ENCODE measurements at places on chromosomes 13 and 19.

- no peak for DNase-seq
Observed at GRCh38 chr13:46039411-46040182, 12.9 kb downstream of the ZC3H13 start.

- DNase-seq: no peak
Observed at GRCh38 chr13:97849305-97849704, 104.2 kb upstream of the IPO5 start.

- no peak for DNase-seq
Observed at GRCh38 chr13:52001120-52001731, 10.0 kb downstream of the ATP7B start.

DNA sequence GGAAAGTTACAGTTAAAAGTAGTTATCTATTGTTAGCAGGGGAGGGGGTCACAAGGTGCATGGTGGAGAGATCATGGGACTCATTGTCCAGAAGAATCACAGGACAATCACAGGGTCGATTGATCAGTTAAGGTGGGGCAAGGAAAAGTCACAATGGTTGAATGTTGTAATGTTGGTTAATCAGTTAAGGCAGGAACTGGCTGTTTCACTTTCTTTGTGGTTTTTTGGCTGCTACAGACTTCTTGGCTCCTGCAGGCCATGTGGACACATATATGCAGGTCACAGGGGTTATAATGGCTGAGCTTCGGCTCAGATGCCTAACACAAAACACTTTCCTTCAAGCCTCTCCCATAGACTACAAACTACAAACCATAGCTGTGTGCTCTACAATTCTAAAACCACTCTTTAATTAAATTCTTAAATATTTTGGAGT lies 6.9 kb upstream of the ZNF431 start:
- no peak for DNase-seq

- DNase-seq: no peak
Observed at GRCh38 chr19:20611866-20612265, 46.3 kb upstream of the ZNF737 start.

DNA sequence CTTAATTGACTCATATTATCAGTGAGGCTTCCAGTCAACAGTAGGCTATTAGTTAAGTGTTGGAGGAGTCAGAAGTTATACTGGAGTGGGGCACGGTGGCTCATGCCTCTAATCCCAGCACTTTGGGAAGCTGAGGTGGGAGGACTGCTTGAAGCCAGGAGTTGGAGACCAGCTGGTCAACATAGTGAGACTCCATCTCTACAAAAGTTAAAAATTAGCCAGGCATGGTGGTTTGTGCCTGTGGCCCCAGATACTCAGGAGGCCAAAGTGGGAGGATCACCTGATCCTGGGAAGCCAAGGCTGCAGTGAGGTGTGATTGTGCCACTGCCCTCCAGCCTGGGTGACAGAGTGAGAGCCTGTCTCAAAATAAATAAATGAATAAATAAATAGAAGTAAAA lies 53.2 kb downstream of the COMP start:
- no peak for DNase-seq

DNA sequence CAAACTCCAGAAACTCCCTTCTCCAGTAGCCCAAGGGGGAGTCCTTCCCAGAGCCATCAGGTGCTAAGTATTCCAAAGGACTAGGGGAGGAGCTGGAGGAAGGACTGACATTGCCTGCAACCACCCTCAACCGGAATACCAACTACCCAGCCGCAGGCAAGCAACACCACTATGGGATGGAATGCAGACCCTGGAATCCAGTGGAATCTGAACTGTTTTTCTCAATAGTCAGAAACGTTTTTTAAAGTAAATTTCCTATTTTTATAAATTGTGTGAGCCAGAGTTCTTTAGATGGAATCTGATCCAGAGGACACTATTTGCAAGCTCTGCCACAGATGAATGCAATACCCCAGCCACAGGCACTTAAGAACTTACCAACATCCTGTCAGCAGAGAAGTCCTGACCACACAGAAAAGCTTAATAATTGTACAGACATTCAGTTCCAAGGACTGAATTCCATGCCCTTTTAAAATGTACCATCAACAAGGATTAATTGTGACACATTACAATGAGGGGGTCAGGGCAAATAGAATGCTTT lies 92.1 kb downstream of the USP12 start:
- DNase-seq: peak; percentile 91

Data from AG04449 (cell line).